ENCODE measurements at places on chromosomes 3 and 15.

GRCh38 chr15:75532413-75533250 is 46.5 kb downstream of the PTPN9 start:
- peak; percentile 29 for DNase-seq

DNA sequence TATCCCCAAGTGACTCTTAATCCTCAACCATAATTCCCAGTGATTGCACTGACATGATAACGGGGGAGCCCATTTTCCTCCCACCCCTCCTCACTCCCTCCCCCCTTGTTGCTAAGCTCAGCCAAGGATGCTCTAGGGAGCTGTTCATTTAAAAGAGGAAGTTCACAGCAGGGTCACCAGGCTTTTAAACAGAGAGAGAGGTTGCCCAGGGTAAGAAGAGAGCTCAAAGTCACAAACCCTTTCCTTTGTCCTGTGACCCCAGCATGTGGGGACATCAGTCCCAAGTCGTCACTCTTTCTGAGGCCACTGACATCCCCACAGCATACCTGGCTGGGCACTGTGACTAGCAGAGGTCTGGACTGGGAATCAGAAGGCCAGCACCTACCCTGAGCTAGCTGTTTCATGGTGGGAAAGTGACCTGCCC is 144.1 kb downstream of the RORA start:
- peak; percentile 9 for DNase-seq

DNA sequence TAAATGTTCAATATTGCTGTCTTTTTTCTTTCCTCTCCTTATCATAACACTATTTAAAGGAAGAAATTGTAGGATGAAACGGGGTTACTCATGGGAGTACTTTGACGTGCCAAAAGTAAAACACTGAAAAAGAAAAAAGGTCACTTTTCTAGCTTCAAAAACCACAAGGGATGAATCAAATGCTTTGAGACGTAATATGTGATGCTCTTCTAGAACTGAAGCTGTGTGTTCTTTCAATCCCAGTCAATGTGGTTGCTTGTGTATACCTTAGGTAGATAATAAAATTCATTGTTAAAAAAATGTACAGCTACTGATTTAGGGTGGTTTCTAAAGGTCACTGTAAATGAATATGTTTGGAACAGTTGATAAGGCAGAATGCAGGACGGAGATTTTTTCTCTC is 538.8 kb upstream of the ZNF717 start:
- no peak for DNase-seq

- DNase-seq, result no peak
Observed at GRCh38 chr3:47681016-47681415, 100.7 kb downstream of the SMARCC1 start.

GRCh38 chr3:117893001-117893400 is 1141.6 kb downstream of the IGSF11 start:
- no peak for DNase-seq

DNA sequence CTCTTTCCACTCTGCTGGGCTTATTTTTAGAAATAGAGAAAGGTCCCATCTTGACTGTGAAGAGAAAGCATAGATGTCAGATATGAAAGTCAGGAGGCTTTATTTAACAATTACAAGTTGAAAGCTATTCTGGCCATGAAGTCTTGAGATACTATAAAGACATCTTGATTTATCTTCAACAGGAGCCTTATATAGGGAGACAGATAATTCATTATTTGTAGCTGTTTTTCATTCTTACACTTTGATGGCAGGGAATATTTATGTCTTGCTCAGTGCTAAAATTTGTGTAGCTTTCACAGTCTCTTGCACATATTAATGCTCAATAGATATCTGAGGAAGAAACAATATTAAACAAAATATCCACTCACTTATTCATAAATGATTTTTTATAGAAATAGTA is 248.8 kb downstream of the C3orf38 start:
- no peak for DNase-seq

DNA sequence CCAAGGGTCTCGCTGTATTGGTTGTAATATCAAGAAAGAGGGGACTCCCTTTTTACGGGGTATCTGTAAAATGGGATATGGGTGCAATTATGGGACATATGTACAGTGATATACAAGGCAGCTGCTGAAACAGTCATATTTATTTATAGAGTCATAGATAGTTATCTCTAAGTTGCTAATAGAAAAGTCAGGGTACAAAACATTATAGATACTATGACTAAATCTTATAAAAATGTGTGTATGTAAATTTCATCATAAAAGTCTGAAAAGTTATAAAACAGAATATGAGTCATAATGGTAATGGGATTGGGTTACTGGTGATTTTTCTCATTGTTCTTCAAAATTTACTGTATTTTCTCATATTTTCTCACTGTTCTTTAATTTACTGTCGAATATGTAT is 344.9 kb upstream of the SLCO3A1 start:
- DNase-seq, result no peak

GRCh38 chr15:29942548-29942947 is 120.3 kb upstream of the TJP1 start:
- no peak for DNase-seq
